ENCODE measurements at places on chromosomes 1 and 21.

DNA sequence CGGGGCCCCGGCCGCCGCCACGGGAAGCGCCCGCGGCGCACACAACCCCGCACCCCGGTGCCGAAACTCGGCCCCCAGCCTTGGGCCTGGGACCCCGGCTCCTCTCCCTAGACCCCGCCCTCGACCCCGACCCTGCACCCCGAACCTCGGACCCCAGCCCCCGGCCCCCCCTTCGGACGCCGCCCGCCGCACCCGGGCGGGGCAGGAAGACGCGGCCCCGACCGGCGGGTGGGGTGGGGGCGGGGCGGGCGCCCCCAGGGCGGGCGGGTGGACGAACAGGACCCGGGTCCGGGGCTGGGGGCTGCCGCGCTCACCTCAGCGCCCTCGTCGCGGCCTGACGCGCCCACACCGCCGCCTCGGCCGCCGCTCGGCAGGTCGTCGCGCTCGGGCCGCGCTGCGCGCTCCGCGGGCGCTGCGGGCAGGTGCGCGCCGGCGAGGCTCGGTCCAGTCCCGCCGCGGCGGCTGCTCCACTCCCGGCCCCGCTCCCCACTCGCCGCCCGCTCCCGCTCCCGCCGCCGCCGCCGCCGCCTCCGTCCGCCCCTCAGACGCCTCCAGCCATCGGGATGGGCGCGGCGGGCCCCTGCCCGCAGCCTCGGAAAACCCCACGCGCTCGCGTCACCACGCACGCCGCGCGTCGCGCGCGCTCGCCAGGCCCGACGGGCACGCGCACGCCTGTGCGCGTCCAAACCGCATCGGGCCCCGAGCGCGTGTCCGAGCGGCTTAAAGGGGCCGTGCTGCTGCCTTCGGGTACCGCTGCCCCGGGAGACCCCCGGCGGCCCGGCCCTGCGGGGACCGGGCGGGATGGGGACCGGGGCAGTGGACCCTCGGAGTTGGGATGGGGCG, at the start of gene GNB1:
Gene GNB1, minus strand, starts transcription at position 582 of the 843 bp plus-strand sequence. CDS start 65,634 bp downstream, outside the sequence.
- DNase-seq = peak; percentile 69

DNA sequence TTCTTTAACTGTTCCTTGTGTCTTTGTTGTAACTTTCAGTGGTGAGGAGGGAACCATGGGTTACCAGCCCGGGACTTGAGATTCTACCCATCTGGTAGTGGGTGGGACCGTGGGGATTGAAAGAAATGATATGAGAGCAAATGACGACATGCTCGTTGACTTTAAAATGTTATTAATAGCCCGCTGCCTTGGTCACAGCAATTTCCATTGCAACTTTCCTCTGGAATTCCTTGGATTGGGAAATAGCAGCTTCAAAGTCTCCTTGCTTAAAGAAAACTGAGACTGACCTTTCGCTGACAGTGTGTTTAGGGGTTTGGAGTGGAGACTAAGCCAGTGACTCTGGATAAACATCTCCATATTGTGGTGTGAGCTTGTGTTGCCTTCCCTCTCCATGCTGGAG, 44.2 kb upstream of the MARK1 start:
- DNase-seq = no peak

- no peak for DNase-seq
Measured at GRCh38 chr1:214513394-214513793, 38.0 kb downstream of the PTPN14 start.

GRCh38 chr1:104531990-104532389, 782.3 kb downstream of the AMY1C start:
- no peak for DNase-seq

GRCh38 chr1:112637254-112638109, 17.9 kb downstream of the CAPZA1 start:
- DNase-seq = no peak

GRCh38 chr1:3290915-3291314, 163.6 kb upstream of the ARHGEF16 start:
- no peak for DNase-seq
